Fibroblast of skin of scalp (primary cell): ENCODE measurements at places on chromosomes 6 and 20.
A peak's percentile ranks its signal among the peaks of the same experiment; 100 is the strongest.

DNA sequence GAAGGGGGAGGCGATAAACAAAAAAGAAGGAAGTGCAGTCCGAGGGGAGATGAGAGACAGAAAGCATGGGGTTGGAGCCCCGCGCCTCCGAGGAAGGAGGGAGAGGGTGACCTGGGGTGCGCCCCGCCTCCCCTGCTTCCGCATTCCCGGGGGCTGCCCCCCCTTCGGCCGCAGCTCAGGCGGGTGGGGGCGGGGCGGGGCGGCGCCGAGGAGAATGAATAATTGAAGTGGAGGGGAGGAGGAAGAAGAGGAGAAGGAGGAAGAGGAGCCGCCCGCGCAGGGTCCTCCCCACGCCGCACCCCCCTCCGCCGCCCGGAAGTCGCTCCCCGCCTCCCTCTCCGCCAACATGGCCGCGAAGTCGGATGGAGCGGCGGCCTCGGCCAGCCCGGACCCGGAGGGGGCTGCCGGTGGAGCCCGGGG, at the start of gene XKR7:
Gene XKR7, plus strand, starts transcription at position 322 of the 420 bp plus-strand sequence. Its CDS starts 25 bp downstream, at position 347.
- DNase-seq: no peak

GRCh38 chr6:111239461-111239860, 152.2 kb downstream of the SLC16A10 start:
- DNase-seq: no peak

- DNase-seq: no peak
Observed at GRCh38 chr20:62269378-62269777, 31.1 kb downstream of the OSBPL2 start.

DNA sequence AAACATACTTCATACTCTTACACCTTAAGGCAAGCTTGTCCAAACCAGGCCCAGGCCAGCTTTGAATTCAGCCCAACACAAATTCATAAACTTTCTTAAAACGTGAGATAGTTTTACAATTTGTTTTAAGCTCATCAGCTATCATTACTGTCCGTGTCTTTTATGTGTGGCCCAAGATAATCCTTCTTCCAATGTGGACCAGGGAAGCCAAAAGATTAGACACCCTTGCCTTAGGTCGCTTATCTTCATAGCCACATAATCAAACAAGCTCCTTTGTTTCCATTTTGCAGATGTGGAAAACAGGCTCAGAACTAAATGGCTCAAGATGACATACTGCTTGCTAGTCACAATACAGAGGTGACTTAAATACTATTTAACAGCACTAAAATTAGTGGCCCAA, 6.0 kb downstream of the SALL4 start:
- no peak for DNase-seq

- DNase-seq: no peak
Observed at GRCh38 chr20:18233408-18233943, 54.9 kb upstream of the ZNF133 start.

DNA sequence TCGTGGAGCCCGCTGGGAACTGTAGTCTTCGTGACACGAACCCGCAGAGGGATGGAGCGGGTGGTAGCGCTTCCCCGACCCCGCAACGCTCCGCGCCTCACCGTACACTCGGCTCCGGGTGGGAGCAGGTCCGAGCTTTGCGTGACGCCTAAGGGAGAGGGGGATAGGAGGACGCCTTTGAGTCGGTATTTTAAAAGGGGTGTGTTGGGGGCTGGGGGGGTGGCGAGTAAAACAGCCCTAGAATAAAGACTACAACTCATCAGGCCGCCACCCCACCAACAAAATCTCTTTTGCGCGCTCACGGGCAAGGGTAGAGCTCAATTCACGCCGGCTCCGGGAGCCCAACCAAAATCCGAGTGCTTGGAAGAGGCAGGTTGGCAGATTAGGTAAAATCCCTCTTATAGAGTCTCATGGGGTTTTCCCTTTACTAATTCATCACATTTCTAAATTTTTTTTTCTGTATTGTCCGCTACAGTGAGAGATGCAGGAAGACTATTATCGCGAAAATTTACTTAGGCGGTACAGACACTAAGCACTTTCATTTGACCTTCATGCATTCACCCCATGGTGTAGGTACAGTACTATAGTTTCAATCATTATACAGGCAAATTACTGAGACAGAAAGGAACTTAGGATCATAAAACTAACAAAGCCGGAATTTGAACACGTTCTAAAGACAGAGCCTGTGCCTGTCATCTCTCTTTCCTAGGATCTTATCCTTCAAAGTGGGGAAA, 706 bp upstream of the SNX14 start:
- DNase-seq: peak; percentile 15

DNA sequence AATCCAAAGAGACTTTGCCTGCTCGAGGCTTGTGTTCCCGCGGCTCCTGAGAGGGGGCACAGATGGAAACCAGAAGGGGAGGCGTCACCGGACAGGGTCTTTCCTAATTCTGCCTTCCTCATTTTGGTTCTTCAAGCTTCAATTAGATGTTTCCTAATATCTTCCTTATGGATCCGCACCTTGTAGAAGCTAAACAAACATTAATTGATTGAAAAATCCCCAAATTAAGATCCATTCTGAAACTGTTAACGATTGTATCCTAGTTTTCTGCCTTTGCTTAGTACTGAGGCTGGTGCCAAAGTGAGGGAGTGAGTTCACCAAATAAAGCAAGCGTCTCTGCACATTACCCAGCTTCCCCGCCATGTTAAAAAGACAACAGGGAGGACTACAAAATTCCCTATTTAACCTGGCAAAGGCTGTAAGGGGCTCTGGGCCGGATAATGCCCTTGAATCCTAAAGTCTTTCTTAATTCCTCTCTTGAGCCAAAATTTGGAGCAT, 123.2 kb downstream of the GPX5 start:
- DNase-seq: no peak

DNA sequence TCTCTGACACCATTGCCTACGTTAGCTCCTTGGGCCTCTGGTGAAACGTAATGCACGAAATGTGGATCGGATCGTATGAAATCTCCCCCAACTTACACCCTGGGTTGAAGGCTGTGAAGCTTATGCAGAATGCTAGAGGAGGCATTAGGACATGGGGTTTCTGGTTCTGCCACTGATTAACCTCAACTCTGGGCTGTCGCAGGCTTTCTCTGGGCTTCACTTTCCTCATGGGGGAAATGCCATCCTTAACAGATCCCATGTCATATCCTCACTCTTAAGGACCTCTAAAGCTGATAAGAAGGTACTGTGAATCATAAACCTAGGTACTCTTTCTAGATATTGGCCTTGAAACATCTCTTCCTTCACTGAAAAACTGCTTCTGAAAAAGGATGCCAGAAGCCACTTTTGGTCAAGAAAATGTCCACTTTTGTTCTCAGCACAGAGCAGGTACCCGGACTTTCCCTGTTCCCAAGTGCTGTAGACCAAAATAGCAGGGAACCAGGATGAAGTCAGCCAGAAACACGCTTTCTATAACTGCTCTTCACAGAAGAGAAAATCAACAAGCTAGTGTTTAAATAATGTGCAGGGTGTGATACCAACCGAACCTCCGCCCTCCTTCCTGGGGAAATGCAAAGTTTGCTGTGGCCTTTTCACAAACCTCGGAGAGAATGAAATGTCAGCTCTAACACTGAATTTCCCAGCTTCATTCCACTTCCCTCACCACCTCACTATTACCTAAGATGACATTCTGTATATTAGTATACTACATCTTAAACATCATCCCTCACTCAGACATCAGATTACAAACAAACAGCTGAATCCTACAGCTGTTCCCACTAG, 118.9 kb downstream of the BACH2 start:
- no peak for DNase-seq

DNA sequence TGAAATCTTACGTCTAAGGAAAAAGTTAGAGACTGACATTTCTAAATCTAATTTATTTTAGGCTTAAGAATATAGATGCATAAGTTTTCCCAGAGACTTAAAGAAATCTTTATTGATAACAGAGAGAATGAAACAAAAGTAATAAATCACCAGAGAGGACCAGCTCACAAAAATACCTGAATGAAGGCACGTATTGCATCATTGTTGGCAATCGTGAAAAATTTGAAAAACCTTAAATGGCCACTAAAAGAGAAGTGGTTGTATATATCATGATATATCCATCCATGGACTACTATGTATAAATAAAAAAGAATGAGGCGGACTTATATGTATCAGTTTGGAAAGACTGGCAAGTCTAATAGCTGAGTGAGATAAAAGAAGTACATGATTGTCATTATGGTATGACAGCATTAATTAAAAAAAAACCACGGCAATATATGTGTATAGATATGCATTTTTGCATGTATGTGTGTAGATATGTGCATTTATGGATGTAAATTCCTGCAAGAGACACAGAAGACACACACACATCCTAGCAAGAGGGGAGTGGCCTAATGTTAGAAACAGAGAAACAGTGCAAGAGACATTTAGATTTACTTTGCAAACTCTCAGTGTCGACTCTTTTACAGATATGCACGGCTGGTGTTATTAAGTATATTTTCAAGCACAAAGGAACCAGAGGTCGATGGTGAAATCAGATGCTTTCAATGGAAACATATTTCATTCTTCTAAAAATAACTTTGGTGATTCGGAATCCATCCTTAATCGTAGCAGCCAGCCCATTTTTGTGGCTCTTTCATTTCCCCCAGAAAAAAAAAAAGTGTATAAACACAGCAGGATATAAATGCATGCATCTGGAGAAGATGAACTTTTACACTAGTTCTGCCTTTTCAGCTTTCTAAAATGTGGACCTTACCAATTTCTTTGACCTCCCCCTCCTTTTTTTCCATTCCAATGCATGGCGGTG, 156.1 kb upstream of the SALL4 start:
- peak; percentile 74 for DNase-seq

DNA sequence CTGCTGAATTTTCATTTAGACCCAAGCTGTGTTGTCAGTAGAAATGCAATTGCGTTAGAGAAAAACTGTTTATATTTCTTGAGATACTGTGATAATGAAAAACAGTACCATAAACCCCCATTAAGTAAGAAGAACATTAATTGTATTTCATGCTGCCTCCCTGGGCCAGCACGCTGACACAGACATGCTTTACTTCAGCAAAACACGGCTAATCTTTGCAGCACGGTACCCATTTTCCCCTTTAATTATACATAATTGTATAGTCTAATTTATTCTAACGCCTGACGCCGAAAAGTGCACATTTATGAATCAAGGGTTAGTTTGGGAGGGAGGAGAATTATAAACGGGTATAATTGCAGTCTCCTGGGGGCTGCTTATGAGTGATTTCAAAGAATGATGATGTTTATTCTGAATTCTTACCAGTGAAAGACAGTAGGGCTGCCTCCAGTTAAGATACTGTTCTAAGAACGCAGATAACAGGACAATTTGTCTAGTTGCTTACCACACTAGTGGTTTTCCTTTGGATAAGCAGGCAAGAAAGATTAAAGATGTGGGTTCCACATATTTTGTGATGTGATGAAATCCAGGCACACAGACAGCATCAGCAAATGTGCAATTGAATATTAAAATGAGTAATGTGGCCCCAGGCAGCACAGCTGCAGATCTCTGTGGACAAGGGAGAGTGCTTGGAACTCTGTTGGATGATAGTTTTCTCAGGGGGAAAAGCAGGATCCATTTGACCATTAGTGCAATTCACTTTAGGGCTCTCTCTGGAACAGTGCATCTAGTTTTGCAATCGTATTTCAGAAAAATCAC, 4.7 kb upstream of the SULF2 start:
- peak; percentile 86 for DNase-seq

GRCh38 chr20:50292591-50293283, 102.1 kb downstream of the CEBPB start:
- DNase-seq: peak; percentile 92

GRCh38 chr6:100393493-100393892, 71.2 kb downstream of the SIM1 start:
- no peak for DNase-seq

- DNase-seq: no peak
Observed at GRCh38 chr20:40459299-40459698, 229.7 kb downstream of the MAFB start.

GRCh38 chr6:85472744-85473143, 22.9 kb downstream of the NT5E start:
- peak; percentile 71 for DNase-seq

GRCh38 chr6:24648276-24648675, 2.3 kb upstream of the KIAA0319 start:
- DNase-seq: no peak

- DNase-seq: peak; percentile 35
Observed at GRCh38 chr6:30955367-30956042, 14.7 kb downstream of the MUCL3 start.

DNA sequence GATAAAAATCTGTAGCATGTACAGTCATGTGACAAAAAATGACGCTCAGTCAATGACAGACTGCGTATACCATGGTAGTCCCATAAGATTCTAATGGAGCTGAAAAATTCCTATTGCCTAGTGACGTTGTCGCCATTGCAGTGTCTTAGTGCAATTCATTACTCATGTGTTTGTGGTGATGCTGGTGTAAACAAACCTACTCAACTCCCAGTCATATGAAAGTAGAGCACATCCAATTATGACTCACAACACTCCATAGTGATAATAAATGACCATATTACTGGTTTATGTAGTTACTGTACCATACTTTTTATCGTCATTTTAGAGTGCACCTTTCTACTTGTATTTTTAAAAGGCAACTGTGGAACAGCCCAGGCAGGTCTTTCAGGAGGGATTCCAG, 45.0 kb downstream of the TFAP2A start:
- DNase-seq: no peak
